Fibroblast of skin of right quadriceps (primary cell): ENCODE measurements at places on chromosomes 2 and 18.

DNA sequence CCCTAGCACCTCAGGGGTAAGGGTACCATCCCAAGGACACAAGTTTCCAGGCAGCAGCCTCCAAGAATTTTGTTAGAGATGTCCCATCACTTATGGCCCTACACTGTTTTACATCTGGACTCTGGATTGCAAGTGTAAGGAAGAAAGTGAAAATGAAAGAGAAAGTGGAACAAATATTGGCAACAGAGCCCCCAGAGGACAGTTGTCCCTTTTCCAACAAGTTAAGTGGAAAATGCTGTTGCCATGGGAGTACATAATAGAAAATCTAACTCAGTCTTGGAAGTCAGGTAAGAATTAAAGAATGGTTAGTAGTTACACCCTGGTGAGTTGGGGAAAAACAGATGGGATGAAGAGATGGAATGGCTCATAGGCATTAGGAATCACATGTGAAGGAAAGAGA is 50.6 kb downstream of the TTC21B start:
- peak; percentile 5 for DNase-seq

GRCh38 chr18:48989304-48990303 is 38.8 kb upstream of the SMAD7 start:
- no peak for DNase-seq

DNA sequence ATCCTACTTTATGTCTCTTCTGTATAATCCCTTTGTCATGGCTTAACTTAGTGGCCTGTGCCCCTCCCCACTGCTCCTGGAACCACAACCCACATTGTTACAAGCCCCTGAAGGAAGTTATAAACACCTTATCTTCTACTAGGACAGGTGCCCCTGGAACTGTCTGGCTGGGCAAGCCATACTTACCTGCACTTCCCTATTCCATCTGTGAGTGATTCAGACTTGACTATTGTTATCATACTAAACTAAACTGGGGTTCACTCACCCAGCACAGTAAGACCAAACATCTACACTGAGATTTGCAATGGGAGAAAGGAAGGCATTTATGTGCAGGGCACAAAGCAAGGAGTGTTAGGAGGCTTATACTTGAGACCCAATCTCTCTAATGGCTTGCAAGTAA is 3.7 kb upstream of the UGT1A6 start:
- DNase-seq: no peak

GRCh38 chr2:7209757-7210555 is 292.7 kb downstream of the RNF144A start:
- DNase-seq: peak; percentile 84

DNA sequence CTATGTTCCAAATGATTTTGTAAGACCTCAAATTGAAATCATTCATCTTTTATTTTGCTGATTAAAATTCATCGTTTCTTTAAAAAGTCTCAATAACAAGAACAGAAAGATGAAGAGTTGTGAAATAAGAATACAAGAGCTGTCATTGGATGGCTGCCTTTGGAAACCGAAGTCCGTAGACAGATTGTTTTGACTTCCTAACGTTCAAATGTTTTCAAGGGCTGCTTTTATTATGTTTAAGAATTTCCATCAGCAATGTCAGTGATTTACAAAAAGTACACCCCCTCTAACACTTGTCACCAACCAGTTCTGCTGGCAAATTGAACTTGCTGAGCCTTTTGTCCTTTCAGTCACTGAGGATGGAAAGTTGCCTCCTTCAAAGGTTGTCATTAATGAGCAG is 89.6 kb downstream of the KCNE4 start:
- DNase-seq: no peak

GRCh38 chr2:43898838-43899346 is 60.1 kb downstream of the ABCG8 start:
- DNase-seq: no peak

DNA sequence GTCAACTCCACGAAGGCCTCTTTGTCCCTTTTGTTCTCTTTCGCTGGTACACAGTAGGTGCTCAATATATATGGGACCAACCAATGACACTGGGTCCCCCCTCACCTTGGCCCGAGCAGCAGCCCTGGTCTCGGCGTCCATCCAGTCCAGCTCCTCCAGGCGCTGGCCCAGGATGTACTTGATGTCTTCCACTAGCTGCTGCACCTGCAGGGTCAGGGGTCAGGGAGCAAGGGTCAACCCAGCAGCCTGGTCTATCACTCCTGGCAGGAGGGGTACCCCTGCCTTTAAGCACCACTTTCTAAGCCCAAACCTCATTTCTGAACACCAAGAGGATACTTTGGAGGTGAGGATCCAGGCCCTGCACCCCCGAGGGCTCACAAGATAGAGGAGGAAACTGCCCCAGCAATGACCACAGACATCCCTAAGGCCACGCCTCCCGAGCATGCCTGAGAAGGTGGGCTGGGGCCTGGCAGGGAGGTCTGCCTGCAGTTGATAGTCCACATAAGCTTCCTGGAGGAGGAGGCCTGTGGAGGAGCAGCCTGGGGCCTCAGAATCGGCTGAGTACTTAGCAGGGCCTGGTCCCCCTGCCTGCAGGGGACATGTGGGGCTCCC is 4.2 kb downstream of the ECEL1 start:
- DNase-seq: no peak

GRCh38 chr2:198905881-198906612 is 551.7 kb downstream of the SATB2 start:
- DNase-seq: no peak

DNA sequence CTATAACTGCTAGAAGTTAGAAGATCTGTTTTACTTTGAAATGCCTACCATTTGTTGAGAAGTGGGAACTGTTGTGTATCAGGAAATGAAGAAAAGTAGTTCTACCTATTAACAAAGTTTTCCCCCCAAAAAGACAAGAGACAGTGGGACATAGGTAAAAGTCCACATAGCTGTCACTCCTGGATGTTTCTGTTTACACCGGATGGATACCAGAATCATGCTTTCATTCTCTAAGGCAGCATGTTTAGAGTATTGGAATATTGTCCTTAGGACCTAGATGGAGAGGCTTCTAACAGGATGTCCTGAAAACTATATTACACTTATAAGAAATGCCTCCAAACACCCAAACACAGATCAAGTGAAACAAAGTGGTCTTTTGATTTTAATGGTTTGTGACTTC is 143.1 kb downstream of the MCFD2 start:
- DNase-seq: no peak

DNA sequence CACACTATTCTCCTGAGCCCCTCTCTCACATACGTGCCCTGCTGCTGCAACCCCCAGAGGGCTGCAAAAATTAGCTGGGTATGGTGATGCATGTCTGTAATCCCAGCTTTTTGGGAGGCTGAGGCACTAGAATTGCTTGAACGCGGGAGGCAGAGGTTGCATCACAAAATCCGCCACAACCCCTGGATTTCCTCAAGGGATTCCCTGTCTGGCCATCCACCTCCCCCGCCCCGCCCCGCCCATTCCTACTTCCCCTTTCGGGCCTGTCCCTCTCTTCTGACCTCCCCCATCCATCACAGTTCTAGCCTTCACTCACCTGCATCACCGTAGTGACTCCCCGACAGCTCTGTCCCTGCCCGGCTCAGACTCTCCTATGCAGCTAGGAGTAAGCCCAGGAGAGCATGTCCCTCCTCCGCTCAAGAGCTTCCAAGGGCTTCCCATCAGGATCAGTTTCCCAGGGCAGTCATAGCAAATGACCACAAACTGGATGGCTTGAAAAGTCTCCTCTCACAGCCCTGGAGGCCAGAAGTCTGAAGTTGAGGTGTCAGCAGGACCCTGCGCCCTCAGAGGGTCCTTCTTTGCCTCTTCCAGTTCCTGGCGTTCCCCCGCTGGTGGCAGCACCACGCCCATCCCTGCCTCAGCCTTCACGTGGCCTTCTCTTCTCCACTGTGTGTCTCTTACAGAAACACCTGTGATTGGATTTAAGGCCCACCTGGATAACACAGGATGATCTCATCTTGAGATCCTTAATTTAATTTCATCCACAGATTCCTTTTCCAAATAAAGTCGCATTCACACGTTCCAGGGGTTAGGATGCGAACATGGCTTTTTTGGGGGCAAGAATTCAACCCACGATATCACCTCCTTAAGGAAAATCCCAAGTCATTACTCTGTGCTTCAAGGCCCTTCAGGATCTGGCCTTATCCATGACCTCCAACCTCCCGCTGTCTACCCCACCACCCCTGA is 58.5 kb downstream of the HS1BP3 start:
- no peak for DNase-seq

DNA sequence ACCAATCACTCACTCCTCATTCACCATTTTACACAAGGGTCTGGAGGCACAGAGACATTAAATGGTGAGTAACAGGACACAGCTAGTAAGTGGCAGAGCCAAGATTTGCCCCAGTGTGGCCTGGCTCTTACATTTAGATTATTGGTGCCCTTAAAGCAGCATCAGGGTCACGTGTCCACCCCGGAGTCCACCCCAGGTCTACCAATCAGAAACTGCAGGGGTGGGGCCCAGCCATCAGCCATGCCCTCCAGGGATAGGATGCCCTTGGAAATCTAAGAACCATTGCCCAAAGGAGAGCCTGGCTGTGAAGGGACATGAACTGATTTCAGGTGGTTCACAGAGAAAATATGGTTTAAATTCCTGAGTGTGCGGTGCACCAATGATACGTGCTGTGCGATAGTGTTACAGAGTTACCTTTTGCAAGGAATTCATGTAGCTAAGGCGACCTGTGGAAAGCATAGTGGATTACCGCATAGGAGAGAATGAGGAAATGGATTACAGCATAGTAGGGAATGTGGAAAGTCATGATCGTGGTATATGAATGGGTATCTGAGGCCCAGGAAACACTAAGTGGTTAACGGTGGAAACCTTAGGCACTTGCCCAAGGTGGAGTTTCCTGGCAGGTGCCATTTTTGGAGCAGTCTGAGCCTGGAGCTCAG is 17.8 kb downstream of the IGFBP5 start:
- no peak for DNase-seq

GRCh38 chr2:103734911-103735310 is 973.1 kb downstream of the TMEM182 start:
- DNase-seq: no peak

GRCh38 chr2:186709529-186710450 is 15.9 kb downstream of the FAM171B start:
- DNase-seq: no peak

DNA sequence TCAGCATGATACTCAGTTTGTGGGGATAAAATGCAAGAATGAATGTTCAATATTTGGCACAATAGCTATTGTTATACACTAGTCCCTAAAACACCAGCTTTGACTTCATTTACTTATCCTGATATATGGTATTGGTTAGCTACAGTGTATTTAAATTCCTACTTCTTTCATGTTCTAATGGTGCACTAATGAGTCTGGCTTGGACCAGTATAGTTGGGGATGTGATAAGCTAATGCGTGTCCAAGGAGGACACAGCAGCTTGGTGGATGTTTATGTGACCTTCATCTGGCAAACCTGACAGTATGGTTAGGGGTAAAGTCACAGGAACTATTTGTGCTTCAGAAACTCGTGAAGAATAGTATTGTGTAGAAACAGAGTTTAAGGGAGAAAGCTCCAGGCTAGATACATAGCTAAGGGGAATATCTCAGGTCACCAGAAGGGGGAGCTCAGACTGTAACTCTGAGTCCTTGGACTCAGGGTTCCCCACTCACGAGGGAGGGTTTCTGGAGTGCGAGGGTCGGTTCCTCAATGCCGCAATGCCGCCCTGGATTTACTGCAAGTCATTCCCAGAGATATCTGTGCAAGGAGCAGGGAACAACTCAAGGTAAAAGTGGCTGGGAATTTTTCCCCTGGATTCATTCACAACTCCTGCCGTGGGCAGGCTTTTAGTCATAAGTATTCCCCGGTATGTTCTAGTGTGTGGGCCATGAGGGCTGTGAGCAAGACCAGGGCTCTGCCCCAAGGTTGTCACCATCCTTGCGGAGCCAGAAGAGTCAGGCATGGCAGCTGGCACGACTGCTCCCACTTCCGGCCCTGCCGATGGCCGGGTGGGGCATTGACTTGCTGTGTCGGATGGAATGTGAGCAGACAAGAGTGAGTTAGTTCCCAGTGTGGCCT is 14.5 kb downstream of the IL1R2 start:
- DNase-seq: peak; percentile 53

DNA sequence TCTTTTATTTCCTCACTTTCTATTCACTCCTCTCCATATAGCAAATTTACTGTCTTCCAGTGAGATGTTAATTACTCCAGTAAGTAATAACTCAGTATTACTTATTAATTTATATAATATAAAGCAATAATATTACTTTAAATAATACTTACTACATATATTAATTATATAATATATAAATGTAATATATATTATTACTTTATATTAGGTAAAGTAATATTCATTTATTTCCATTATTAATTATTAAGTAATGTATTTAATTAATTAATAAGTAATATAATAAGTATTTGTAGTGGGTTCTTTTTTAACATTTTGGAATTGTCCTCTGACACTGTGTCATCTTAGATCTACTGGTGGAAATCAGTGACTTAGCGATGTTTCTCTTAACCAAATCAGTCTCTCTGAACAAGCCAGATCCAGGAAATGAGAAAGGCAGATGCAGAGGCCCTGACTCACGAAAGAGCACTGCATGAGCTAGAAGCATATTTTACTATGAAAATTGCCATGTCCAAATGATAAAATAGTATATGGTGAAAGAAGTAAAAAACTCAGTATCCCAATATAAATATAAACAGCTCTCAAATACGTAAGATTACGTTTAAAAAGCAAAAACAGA is 115.9 kb downstream of the DSEL start:
- DNase-seq: peak; percentile 41

DNA sequence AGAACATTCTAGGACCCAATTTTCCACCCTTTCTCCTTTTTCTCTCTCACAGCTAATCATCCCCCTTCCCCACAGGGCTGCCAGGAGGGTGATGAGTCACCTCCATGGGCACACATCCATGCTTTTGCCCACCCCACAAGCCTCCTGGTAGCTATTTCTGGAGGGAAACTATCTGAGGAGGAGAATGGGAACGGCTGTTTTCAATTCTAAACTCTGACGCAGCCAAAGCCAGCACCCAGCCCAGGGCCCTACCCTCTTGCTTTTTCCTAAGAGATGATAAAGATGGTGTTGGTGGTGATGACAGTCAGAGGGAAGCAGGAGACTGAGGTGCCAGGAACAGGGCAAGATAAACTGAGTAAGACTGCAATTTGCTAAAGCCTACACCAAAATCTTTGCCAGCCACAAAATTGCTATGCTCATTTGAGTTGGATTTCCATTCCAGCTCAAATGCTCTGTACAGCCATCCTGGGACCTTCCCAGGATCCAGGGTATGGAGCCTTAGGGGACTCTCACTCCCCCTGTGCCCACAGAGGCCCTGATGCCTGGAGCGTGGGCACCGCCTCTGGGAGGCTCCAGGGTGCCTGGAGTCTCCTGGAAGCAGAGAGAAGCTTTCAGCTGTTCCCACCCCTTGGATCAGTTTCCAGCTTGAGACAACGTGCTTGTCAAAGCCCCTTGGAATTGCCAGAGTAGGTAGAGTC is 62.0 kb upstream of the FZD7 start:
- DNase-seq: peak; percentile 87

- DNase-seq: peak; percentile 24
Measured at GRCh38 chr18:79912409-79912991, 39.0 kb downstream of the SLC66A2 start.
